Astrocyte of the hippocampus (primary cell): ENCODE measurements at places on chromosomes 1 and 21.

DNA sequence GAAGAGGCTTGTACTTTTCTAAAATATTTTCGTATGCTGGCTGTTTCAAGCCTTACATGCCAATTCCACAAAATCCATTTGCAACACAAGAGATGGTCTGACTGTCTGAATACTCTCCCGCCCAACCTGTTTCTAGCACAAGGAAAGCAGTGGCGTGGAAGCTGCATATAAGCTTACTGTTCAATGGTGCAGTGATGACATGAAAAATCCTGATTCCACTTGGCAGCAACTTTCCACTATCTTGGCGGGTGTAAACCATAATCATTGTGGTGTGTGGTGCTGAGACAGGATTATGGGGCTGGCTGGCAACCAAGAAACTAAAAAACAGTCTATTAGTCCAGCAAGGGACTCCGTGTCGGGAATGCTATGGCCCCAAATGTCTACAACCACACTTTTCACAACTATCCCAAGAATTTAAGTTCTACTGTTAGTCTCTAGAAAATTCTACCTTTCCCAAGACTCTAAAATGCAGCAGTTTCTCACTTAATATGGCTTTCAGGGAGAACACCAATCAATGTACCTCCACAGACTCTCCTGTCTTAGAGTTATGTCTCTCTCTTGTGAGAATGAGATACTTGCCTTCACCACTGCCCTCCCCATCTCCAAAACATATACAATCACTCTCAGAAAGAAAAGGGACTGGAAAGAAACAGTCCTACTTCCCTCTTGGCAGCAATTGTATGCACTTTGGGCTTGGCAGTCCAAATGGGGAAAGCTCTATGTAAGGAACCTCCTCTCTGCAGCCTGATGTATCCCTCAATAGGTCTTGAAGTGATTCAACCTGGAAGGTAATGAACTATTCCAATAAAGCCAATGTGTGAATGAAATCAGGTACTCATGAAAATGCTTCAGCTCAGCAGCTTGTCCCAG, 9.5 kb downstream of the COLGALT2 start:
- peak; percentile 74 for DNase-seq

GRCh38 chr1:58899587-58900271, 115.9 kb upstream of the JUN start:
- DNase-seq, result no peak

DNA sequence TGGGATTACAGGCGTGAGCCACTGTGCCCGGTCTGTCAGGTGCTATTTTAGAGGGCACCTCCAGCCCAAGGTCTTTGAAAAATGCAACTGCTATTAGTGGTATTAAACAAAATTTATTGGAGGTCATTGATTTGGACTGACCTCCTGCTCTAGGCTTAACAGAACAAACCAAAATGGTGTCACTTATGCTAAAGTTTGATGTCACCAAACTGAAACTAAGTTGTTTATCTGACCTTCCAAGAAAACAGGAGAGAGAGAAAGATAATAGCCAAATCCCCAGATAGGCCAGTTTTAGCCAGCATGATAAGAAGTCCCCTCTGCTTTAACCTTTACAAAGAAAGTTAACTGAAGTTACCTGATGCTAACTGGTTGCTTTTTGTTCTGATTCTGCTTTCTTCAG, 8.1 kb upstream of the INAVA start:
- DNase-seq, result no peak

- DNase-seq, result peak; percentile 62
Observed at GRCh38 chr1:60969971-60970509, 112.3 kb upstream of the NFIA start.

- DNase-seq, result no peak
Observed at GRCh38 chr1:154913273-154913672, 23.2 kb downstream of the PMVK start.

- peak; percentile 47 for DNase-seq
Observed at GRCh38 chr21:25176637-25177412, 430.5 kb downstream of the MRPL39 start.

GRCh38 chr1:235136111-235136510, 7.5 kb upstream of the TOMM20 start:
- DNase-seq, result no peak

DNA sequence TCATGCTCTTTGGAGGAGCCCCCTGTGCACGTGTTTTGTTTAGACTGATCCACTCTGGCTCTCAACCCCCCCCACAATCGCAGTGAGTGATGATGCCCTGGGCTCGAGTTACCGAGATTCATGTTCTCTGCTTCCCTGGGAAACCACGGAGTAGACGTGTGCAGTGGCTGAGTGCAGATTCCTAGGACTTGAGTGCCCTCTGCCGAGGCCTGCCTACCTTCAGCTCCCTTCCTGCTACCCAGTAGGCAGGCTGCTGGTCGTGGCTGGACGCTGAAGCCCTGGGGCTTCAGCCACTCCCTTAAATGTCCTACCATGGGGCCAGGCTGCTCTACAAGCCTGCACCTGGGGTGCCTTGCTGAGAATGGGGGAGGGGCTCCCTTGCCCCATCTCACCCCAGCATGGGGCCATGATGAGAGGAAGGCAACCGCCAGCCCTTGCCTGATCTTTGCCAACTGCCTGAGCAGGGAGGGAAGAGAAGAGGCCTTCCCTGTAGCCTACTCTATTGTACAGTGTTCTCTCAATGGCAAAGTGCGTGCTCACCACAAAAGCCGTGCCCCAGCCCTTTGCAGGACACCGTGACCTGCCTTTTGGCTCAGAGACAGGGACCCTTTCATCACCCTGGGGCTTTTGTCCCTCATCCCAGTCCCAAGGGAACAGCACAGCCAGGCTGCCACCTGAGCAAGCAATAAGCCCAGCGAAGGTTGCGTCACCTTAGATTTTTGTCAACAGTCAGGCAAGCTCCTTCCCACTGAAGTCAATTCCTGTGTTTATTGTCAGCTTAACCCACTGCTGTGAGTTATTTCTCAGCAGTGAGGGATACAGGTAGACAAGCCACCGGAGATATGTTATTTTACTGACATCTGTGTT, 4.1 kb upstream of the GRIK3 start:
- no peak for DNase-seq

DNA sequence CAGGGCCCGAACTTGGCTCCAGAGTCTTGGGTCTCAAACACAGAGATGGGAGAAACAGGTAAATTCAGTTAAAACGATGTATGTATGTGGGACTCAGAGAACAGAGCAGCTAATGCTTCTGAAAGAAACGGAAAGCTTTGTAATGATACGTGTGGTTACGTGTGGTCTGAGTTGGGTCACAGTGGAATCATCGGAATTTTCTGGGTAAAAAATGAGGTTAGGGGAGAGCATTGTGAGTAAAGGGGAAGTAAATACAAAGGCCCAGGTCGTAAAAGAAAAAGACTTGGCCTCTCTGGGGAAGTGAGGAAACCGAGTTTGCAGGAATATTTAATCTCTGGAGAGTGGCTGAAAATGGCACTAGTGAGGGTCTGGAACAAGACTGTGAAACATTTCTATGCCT, 8.3 kb downstream of the NHLH2 start:
- DNase-seq, result peak; percentile 29

DNA sequence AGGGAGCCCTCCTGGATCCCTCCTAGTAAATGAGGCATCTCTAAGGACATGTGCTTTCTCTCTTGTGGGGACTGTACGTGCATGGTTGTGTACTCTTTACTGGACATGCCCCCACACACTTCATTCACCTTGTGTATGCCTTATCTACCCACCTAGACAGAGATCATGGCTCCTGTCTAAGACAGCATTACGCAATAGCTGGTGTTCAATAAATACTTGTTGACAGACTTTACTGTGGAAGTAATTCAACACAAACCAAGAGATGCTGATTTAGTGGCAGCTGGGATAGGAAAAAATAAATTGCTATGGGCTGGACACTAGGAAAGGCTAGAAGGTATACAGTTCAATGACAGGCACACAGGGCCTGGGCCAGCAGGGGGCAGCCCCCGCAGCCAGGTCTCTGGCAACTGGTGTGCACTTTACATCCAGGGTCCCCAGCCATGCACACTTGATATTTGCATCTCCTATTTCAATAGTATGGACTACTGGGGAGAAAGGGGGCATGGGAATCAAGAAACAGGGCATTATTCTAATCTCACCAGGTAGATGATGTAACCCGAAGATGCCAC, 24.2 kb downstream of the TRABD2B start:
- no peak for DNase-seq

DNA sequence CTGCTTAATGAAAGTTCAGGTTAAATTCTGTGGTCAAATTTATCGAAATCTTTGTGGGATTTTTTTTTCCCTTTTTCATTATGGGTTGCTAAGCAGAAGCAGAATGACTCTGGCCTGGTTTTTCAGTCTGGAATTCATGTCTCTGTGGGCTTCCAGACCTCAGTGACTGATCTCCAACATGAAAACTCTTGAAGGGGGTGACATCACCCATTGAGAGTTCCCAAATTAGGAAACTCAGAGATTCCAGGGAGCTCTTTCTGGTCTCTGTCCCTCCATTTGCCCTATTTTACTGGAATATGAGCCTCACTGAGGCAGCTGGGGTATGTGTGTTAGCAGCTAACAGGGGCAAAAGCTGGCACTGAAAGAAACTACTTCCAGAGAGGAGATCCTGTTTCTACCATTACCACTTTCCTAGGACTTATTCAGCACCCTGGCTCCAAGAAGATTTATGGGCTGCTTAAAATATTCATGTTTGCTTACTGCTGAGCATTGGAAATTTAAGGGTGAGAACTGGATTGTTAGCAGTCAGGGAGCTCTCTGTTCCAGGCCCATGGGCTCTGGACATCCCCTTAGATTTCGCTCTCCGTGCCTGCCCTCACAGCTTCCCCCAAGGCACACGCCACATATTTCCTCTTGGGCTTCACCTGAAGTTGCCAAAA, 203.4 kb upstream of the SPAG17 start:
- no peak for DNase-seq

DNA sequence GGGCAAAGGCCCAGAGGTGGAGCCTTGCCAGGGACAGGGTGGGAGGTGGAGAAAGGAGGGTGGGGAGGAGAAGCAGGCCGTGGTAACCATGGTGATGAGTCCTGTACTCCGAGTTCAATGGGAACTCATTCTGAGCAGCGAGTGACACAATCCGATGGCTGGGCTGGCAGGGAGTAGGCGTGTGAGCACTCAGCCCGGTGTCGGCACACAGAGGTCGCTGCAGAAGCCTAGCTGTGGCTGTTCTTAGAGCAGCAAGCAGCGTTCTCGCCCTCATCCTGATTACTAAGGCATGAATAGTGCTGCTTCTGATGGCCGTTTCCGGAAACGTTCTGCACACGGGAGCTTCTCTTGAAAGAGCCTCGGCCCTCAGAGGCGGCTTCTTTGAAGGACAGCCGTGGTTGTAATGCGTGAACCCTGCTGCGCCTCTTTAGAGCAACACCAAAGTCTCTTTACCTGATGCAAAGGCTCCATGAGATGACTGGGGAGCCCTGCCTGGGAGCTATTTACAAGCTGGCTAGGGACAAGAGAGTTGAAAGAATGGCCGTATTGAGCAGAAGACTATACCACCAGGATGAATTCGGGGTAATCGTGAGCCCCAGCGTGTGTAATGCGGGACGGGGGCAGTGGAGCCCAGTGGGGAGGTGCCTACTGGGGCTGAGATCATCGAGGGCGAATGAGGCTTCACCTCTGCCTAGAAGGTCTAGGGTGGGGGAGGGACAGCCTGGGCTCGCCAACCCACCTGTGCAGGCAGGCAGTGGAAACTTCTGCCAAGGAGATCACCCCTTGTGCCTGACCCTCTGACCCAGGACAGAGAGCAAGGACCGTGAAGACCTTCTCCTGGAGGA, 72.8 kb upstream of the PAX7 start:
- DNase-seq, result peak; percentile 5

- DNase-seq, result no peak
Observed at GRCh38 chr1:160309571-160309970, 24.6 kb upstream of the PEX19 start.
